ENCODE measurements at places on chromosomes 3 and 15. TPM values are rescaled to one million over a fixed set of nuclear protein-coding genes. Genes with fewer than 3 reads are reported as not detected.

Gene XIRP1
- total RNA-seq, result not detected

Gene LCMT2
- 18.8 TPM for total RNA-seq

Gene FOXB1
- 5.9 TPM for total RNA-seq

Gene HCLS1
- 0.45 TPM for total RNA-seq

Gene SLC51A
- total RNA-seq, result not detected

Gene GOLGA8T
- total RNA-seq, result 0.47 TPM

Gene TMEM87A
- total RNA-seq, result 34.8 TPM

Gene INSYN1
- 9.6 TPM for total RNA-seq

Gene RLBP1
- 6.3 TPM for total RNA-seq

Gene PRSS50
- total RNA-seq, result 0.35 TPM

Gene KLHL40
- total RNA-seq, result not detected

DNA sequence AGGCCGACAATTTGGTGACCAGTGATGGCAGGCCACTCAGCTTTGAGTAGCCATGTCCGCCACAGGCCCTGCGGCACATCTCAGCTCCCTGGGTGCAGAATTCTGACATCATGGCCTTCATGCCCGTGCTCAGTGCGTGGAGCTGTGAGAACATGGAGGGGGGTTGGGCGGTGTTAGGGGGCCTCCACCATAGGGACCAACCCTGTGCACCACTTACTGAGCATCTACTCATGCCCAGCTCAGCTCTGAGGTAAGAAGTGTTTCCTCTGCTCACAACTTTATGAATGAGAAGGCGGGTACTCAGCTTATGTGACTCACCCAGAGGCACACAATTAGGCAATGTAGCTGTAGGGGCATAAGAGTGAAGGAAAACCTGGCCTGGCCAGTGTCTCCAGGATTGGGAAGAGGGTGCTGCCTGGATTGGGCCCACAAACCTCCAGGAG lies 10.5 kb downstream of the ACOX2 start:
- DNase-seq, result no peak

DNA sequence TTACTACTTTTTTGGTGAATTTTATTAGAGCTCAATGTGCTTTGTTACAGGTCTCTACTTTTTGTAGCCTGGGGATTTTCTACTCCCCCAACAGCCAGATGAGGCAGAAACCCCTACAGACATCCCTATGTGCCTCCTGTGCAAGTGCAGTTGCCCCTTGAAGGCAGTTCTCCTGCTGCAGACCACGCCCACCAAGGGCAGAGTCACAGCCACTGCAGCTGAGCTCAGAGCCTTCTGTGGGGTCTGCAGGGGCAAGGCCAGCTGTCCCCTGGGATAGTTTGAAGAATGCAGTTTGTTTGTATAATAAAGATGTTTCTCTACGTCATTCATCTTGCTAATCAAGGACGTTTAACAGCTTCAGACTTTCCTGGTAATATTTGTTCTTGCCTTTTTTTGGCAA lies 76.8 kb downstream of the NPAP1 start:
- no peak for DNase-seq

GRCh38 chr3:55440104-55440708 lies 46.9 kb downstream of the WNT5A start:
- DNase-seq, result no peak

- DNase-seq, result no peak
These were observed 168.9 kb downstream of the CNTN3 start for GRCh38 chr3:74445541-74445940.

DNA sequence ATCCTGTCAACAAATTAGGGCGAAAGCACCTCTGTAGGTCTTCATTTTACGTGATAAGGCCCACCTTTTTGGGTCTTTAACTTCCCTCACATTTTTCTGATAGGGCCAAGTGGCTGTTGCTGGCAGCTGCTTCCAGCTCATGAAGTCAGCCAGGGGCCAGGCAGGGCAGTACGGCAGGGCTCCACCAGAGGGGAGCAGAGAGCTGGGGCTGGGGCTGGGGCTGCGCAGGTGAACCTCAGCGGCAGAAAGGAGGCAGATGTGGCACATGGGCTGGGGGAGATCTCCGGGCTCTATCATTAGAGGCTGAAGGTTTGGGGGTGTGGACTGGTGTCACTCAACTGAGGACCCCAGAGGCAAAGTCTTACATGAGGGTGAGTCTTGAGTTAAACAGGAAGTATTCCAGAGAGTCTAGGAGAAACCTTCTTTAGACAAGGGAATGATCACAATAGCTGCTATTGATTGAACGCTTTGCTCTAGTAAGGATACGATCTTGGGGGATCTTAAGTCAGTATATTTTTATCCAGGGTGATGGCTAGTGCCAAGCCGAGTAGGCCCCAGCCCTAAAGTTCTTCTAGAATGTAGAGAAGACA lies 62.8 kb upstream of the MEX3B start:
- DNase-seq, result peak; percentile 41

GRCh38 chr3:11721479-11721878 lies 77.8 kb upstream of the VGLL4 start:
- DNase-seq, result no peak

DNA sequence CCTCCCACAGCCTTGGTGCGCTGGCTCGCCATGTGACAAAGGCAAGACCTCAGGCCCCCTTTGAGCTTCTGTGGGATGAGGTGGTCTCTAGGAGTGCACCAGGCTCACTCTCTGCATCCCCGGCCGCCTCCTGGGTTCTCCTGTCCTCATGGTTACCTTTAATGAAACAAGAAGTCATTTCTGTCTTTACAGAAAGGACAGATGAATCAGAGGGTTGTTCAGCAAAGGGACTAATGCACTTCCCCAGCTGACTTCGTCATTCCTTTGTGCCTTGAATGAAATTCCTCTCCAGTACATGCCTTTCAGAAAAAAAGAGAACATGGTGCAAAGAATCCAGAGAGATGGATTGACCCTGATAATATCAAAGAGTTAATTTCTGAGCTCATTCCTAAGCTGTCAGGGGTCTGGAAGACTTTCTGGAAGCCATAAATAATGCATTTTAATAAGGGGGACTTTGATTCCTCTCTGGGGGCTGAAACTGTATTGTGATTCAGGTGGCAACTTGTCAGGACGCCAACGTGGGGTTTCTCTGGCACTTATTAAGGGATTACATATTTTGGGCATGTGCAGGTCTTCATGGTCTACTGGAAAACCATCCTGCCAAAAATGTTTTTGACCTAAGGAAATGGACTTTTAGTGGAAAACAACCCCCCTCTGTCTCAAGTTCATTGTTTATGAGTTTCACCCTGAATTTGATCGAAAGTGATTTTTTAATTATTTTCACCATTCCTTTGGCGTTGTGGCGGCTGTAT lies 122.7 kb downstream of the FBLN2 start:
- DNase-seq, result no peak

DNA sequence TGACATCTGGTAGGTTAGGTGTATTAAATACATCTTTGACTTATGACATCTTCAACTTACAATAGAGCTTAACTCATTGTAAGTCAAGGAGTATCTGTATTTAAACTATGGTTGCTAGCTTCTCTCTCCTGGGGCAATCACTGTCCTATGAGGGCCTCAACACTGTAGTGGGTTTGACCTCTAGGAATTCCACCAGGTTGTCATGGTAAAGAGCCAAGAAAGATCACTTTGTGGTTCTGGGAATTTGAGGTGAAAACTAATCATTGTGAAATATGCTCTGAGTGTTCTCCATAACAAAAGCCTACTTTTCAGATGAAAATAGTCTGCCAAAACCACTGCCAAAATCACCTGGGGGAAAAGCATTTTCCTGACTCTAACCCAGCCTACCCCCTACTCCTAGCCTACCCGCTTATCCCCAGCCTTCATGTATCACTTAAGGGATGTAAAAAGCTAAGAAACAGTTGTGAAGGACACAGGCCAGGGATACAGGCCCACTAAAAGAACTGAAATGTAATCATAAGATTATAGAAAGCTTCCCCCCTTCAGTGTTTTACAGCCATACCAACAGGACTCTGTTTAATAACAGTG lies 723.8 kb downstream of the MECOM start:
- no peak for DNase-seq

DNA sequence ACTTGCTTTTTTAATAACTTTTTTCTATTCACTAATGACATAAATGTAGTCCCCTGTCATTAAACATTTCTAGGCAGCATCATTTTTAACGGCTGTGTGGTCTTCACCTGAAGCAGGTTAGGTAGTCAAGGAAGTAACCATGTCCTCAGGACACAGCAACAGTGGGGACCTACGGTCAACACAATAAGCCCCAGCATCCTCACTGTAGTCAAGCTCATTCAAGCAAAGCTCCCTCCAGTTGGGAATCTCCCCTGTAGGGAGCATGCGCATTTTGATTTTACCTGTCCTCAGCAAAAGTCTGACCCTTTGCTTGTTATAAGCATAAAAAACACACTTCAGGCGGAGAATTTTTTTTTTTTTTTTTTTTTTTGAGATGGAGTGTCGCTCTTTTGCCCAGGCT lies 151.4 kb downstream of the SHQ1 start:
- DNase-seq, result no peak

DNA sequence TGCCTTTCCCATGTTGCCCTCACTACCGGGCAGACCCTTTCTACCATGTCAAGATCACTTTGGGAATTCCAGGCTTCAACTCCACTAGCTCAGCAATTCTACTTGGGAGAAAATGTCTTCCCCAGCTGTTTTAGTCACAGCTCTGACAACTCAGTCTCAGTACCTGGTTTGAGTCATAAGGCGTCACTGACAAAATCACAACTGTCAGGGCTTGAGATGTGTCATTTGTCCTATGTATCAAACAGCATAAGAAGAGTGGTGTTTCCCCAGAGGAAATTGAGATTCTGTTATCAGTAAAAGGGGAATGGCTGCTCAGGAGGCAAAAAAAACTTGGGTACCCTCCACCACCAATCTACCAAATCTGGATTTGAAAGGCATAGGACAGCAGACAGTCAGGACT lies 594.9 kb upstream of the SUCLG2 start:
- DNase-seq, result no peak

GRCh38 chr3:146468671-146469149 lies 651 bp downstream of the PLSCR2 start:
- DNase-seq, result no peak

DNA sequence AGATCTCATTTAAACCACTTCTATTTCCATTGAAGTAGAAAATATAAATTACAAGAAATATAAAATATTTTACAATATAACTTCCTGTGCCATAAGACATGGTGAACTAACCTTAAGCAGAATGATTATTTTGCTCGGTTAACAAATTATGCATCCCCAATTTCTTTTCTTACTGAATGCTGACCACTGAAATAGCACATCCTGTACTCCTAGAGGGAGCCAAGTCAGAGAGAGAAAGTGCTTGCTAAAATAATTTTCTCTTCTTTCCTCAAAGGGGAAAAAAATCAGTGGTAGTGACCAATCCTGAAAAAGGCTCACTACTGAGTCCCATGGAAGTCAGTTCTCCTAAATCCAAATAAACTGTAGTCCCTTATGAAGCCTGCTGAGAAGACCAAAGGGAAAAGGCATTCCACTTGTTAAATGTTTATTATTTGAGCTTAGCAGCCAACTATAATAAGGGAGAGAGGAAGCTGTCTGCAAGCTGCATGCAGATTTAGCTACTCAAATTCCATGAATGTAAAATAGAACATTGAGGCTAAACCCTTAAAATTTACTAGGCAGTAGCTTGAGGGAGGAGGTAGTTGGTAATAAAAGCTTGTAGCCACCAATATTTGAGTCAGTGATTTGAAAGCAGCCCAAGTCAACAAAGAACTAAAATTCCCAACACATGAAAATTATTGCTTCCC lies 33.1 kb downstream of the CEP152 start:
- no peak for DNase-seq

DNA sequence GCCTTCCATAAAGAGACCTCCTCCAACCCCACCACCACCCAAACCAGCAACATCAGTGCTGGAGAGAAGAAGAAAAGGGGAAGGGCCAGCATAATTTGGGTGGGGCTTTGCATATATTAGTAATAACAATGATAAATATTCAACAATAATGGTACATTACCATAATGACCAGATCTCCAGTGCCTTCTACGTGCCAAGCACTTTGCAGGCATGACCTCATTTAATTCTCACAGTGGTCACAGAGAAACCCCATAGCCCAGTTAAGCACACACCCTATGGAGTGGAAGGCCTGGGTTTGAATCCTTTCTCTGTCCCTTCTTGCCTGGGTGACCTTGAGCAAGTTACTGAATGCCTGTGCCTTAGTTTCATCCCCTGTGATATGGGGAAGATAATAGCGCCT lies 49.2 kb downstream of the CORO2B start:
- DNase-seq, result no peak

GRCh38 chr15:85443593-85444087 lies 63.2 kb downstream of the AKAP13 start:
- DNase-seq, result no peak

DNA sequence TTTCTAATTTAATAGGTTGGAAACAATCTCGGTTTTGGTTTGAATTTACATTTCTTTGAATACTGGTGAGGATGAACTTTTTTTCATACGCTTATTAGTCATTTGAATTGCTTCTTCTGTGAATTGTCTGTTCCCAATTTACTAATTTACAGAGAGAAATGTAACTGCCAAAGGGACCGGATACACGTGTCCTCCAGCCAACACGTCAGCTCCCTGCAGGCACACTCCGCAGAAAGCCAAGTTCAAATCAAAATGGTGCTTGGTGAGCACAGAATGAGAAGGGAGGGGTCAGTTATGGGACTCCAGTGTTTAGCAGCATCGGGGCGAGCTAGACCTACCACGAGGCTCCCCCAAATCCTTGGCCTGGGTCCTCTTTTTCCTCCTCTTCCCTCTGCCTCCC lies 10.8 kb upstream of the TSEN2 start:
- DNase-seq, result no peak

DNA sequence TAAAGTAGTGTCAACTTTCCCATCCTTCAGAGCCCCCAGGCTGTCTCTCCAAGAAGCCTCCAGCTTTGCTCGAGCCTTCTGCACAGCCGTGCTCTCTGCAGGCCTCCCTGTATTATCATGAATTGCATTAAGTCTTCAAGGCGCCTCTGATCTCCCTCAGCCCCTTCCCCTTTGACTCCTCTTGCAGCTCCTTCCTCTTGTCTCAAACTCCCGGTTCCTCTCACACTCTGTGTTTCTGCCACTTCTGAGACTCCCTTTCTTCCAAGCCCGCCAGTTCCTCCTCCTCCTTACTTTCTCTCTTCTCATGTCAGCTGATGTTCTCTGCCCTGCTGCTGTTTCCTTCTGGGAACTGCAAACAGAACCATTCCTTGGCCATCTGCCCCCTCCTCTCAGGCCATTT lies 418.8 kb downstream of the EPHB1 start:
- DNase-seq, result no peak

DNA sequence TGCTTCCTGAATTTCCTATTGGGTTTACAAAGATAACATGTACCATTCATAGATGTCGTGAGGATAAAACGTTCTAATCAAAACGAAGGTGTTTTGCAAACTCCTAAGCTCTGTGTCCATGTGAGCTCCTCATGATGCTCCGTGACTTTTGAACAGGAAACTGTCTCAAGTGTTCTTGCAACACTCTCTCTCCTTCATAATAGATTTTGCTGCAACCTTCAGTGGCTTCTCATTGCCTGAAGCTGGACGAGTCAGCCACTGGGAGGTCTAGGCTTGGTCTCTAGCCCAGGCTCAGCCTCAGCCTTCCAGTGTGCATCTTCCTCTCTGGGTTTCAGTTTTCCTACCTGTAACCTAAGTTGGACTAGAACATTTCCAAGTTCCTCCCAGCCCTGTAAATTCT lies 18.7 kb upstream of the BCL2A1 start:
- DNase-seq, result no peak
